Posterior vena cava (tissue), 2 donors: ENCODE measurements at places on chromosomes 2 and 18. TPM values are rescaled to one million over a fixed set of nuclear protein-coding genes. Genes with fewer than 3 reads are reported as not detected.

The RAD51AP2 gene
- not detected for total RNA-seq

The GEN1 gene
- total RNA-seq, result 3.5 TPM

The TRABD2A gene
- 1.0 TPM for total RNA-seq

The NTSR2 gene
- not detected for total RNA-seq

The SKOR2 gene
- total RNA-seq, result not detected

The GPN1 gene
- total RNA-seq, result 18.3 TPM

The C1QL2 gene
- total RNA-seq, result not detected
